Effector memory CD4-positive, alpha-beta T cell (primary cell): ENCODE measurements at places on chromosomes 12 and 14.

- no peak for DNase-seq
These were observed 5.3 kb downstream of the BHLHE41 start for GRCh38 chr12:26119391-26119989.

GRCh38 chr12:28578833-28579252, 388.6 kb downstream of the CCDC91 start:
- DNase-seq: no peak

- no peak for DNase-seq
These were observed 37.6 kb downstream of the SVOP start for GRCh38 chr12:108983227-108983626.

DNA sequence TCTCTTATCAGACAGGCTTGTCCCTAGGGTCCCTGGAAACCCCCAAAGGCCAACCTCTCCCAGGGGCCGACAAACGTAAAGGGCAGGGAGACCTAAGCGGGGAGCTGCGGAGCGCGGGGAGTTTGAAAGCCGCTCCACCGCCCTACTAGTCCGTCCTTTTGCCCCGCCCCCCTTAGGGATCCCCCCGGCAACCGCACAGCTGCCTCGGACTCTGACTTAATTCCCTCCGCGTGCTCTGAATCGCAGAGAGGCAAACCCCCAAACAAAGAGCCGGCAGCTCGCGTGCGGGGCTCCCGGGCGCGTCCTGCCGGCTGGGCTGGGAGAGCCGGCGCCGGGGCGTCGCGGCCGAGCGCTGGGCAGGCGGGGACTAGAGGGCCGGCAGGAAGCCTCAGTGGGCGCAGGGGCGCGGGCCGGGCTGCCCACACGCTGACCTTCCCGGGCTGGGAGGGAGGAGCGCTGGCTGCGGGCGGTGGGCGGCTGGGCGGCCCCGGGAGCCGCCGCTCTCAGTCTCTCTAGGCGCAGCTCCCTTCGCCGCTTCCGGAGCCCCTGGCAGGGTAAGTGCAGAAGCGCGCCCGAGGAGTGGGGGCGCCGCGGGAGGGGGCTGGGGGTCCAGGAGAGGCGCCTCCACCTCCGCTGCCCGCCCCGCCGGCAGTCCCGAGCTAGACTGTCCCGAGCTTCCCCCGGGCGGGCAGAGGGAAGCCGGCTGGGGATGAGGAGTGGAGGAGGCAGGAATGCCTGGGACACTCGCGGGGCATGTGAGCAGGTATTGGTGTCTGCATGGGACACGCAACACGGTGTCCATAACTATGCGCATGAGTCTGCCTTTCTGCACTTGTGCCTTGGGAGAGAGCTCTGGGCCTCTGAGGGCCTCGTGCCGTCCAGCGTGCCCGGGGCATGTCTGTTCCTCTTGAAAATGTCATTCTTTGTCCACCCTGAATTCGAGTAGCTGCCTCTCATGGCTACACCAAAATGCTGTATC, at the start of gene TSPAN11:
Gene TSPAN11 (plus strand): TSS at position 506 of the 979 bp plus-strand sequence. CDS start 27,244 bp downstream, outside the sequence.
- no peak for DNase-seq

- no peak for DNase-seq
These were observed 12.4 kb downstream of the TBC1D30 start for GRCh38 chr12:64836856-64837255.

- no peak for DNase-seq
These were observed 22.1 kb upstream of the SRGAP1 start for GRCh38 chr12:63822352-63822751.

DNA sequence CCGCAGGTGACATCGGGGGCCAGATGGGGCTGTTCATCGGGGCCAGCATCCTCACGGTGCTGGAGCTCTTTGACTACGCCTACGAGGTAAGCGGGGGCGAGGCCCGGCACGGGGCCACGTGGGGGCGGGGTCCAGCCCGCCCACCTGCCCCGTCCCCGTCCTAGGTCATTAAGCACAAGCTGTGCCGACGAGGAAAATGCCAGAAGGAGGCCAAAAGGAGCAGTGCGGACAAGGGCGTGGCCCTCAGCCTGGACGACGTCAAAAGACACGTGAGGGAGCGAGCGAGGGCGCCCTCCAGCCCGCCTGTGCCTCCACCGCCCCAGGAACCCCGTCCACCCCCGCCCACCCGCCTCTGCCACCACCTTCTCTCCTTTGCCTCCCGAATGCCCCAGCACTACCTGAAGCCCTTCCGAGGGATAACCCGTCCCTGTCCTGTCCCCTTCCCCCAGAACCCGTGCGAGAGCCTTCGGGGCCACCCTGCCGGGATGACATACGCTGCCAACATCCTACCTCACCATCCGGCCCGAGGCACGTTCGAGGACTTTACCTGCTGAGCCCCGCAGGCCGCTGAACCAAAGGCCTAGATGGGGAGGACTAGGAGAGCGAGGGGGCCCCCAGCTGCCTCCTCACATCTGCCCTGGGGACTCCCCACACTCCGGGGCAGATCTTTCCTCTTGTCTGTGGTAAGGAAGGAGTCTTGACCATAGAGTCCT, 3.9 kb upstream of the SMARCD1 start:
- DNase-seq: no peak

DNA sequence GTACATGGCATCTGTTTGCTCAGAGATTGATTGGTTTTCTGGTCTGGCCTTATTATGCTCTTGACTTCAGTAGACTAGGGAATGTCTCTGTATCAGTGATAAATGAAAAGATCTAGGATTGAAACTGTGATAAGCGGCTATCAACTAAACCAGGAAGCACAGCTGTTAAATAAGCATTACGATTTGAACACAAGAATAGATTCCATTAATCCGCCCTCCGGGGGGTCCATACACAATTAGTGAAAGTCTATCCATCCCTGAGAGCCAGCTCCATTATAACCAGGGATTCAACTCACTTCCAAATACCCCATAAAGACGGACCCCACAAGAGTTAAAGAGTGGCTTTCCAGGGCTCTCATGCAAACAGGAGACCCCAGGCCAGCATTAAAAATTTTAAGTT, 279.0 kb downstream of the GRIN2B start:
- DNase-seq: no peak

DNA sequence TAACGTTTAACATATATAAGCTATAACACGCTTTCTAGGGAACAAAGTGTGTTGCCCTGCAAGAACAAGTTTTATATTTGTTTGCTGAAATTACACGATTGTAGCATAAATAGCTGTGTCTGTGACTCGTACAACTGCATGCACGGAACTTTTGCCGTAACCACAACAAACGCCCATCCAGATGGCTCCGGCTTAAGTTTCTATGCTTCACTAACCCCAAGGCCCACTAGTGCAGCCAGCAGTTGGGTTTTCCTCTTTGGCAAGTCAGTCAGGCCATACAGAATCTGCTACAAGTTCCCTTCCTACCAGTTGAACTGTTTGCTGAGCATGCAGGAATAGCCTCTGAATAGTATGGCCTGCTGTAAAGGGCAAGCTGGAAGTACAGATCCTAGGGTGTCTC, 12.1 kb downstream of the CSRP2 start:
- no peak for DNase-seq

DNA sequence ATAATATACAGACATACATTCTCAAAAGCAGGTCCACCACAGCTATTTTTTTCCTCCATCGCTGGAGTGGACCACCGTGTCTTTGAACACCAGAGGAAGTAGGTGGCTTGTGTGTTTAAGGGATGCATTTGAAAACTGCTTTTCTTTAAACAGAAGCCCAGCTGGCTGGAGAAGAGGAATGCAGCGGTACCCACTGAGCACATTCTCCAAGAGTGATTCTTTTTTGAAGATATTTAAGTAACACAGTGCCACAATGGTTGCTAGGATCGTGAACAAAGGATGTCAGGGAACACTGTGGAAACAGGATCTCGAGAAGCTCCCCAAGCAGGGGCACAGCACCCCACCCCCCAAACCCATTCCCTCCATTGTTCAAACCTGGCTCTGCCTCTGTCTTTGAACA, 286.6 kb upstream of the PWP1 start:
- DNase-seq: no peak

- DNase-seq: no peak
These were observed 15.3 kb downstream of the SPIC start for GRCh38 chr12:101490286-101490920.

GRCh38 chr12:67062193-67062592, 207.0 kb upstream of the CAND1 start:
- DNase-seq: no peak

DNA sequence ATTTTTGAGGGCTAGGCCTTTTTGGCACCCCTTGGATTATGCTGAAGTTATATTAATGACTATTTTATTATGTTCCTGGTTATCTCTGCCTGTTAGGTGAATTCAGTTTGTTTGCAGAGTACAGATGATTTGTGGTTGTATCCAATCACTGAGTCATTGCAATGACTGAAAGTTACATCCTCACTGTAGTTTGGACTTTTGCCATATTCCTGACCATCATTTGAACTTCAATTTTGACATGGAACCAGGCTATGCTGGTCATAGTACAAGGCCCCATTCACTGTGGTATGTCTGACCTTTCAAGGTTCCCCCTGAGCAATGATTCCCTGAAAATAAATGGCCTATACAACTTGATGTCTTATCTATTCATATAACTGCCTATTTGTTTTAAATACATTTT, 621.0 kb downstream of the CCER1 start:
- DNase-seq: no peak

DNA sequence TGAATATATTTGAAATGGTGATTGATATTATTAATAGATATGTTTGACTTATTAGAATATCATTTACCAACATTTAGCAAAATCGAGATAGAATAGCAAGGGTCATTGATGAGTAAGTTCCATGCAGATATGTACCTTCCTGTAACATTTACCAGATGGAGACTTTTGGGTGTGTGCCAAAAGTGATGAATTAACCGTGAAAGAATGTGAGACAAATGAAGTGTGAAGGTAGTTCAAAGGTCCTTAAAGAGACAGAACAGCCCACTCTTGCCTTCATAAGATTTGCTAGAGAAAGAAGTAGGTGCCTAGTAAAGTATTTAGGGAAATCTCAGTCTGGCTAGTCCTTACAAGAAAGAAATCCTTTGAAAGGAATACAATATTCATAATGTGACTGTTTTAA, 45.5 kb downstream of the FGD4 start:
- no peak for DNase-seq
